ENCODE measurements at places on chromosomes 3 and 15.

GRCh38 chr3:129132097-129132866 is 10.7 kb upstream of the RAB43 start:
- no peak overlapping the region for H3K4me3 ChIP-seq
- peaks cover 57% of the 10 kb centered on the region for H3K36me3 ChIP-seq
- no peak overlapping the region for H3K27ac ChIP-seq
- DNase-seq = no peak
- H3K27me3 ChIP-seq = no peaks in the 10 kb centered on the region

- H3K4me1 ChIP-seq = no peaks in the 10 kb centered on the region
- no peak overlapping the region for H3K27ac ChIP-seq
- no peaks in the 10 kb centered on the region for H3K27me3 ChIP-seq
Observed at GRCh38 chr3:41265823-41266273, 66.5 kb downstream of the CTNNB1 start.

GRCh38 chr3:126511291-126511690 is 6.3 kb downstream of the UROC1 start:
- no peaks in the 10 kb centered on the region for H3K27me3 ChIP-seq

DNA sequence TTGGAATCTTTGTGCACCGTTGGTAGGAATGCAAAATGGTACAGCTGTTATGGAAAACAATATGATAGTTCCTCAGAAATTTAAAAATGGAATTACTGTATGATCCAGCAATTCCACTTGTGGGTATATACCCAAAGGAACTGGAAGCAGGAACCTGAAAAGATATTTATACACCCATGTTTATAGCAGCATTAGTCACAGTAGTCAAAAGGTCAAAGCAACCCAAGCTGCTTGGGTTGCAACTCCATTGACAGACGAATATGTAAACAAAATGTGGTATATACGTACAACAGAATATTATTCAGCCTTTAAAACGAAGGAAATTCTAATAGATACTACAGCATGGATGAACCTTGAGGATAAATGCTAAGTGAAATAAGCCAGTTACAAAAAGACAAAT is 35.0 kb upstream of the CAPN3 start:
- H3K4me1 ChIP-seq = no peaks in the 10 kb centered on the region
- DNase-seq = no peak
- no peak overlapping the region for H3K4me3 ChIP-seq
- H3K27ac ChIP-seq = no peak overlapping the region
- H3K36me3 ChIP-seq = peaks cover 15% of the 10 kb centered on the region
- H3K27me3 ChIP-seq = no peaks in the 10 kb centered on the region

DNA sequence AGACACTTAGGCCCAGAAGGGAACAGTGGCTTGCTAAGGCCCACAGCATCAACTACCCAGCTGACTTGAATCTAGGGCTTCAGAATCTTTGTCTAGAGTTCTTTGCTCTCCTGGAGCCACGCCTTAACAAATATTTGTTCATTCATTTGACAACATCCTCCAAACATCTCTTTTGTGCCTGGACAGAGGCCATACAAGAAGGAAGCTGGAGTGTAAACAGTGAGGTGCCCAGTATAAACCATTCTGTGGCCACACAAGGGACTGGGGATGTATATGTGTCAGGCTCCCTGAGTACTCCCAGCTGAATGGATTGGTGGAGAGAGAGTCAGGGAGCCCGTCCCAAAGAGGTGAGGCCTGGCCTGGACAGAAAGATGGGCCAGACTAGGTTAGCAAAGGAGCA is 3.4 kb downstream of the CIB2 start:
- H3K36me3 ChIP-seq = peaks cover 2% of the 10 kb centered on the region
- H3K4me1 ChIP-seq = peaks cover 17% of the 10 kb centered on the region
- no peak overlapping the region for H3K4me3 ChIP-seq

DNA sequence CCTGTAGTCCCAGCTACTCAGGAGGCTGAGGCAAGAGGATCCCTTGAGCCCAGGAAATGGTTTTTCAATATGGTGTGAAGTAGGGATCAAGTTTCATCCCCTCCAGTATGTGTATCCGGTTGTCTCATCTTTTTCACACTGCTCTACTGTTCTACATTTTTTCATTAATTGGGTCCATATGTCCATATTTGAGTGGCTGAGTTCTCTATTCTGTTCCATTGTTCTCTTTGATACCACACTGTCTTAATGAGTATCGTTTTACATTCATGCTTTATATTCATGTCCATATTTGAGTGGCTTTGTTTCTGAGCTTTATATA is 81.6 kb upstream of the LRRFIP2 start:
- no peaks in the 10 kb centered on the region for H3K27me3 ChIP-seq
- peaks cover 32% of the 10 kb centered on the region for H3K36me3 ChIP-seq
- H3K4me1 ChIP-seq = peaks cover 44% of the 10 kb centered on the region
- no peak overlapping the region for H3K4me3 ChIP-seq

GRCh38 chr3:79724206-79724605 is 43.6 kb downstream of the ROBO1 start:
- no peak for DNase-seq
- no peaks in the 10 kb centered on the region for H3K36me3 ChIP-seq
- no peaks in the 10 kb centered on the region for H3K27me3 ChIP-seq
- no peak overlapping the region for H3K4me3 ChIP-seq

DNA sequence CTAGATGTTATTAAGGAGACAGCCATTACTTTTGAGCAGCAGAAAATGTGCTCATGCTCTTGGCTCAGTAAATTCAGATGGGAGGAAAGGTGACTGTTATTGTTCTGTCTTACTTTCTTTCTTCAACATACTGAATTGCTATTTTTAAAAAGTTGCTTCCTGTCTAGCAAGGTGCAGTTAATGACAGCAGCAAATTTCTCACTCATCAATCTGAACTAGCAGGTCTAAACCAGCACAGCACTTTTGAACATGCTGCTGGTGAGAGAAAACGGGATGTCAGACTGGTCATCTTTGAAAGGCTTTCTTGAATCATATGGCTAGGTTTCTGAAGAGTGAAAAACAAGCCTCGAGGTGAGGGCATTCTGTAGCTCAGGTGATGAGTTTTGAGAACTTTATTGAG is 384.7 kb downstream of the MFSD1 start:
- H3K4me3 ChIP-seq = no peak overlapping the region
- H3K27ac ChIP-seq = no peak overlapping the region
- no peaks in the 10 kb centered on the region for H3K36me3 ChIP-seq
- H3K27me3 ChIP-seq = no peaks in the 10 kb centered on the region

- no peak overlapping the region for H3K27ac ChIP-seq
- H3K4me3 ChIP-seq = no peak overlapping the region
- no peak for DNase-seq
Observed at GRCh38 chr15:95300958-95301357, 1029.5 kb upstream of the NR2F2 start.

GRCh38 chr3:99644746-99645145 is 6.4 kb downstream of the COL8A1 start:
- no peak for DNase-seq
- no peak overlapping the region for H3K27ac ChIP-seq
- no peak overlapping the region for H3K4me3 ChIP-seq
- no peaks in the 10 kb centered on the region for H3K36me3 ChIP-seq

DNA sequence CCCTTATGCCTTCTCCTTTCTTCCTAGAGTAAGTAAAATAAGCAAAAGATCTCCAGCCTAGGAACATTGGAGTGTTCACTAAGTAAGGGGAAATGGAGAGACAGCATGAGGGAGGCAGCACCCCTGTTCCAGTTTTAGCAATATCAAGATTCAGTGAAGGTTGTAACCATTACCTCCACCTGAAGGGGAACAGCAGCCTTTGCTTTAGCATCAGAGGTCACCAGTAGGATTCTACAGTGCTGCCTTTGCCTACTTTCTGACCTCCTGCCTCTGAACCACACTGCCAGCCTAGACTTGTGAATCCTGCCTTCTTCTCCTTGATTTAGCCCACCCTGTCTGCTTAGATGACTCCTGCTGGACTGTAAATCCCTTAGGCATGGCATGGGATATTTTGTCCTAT is 104.7 kb downstream of the GAP43 start:
- no peak overlapping the region for H3K4me3 ChIP-seq
- no peak for DNase-seq
- peaks cover under 1% of the 10 kb centered on the region for H3K27me3 ChIP-seq
- H3K27ac ChIP-seq = no peak overlapping the region
- H3K36me3 ChIP-seq = peaks cover 2% of the 10 kb centered on the region
- no peaks in the 10 kb centered on the region for H3K4me1 ChIP-seq

- no peak overlapping the region for H3K27ac ChIP-seq
- DNase-seq = no peak
- no peaks in the 10 kb centered on the region for H3K27me3 ChIP-seq
Observed at GRCh38 chr3:27642796-27643195, 79.3 kb downstream of the EOMES start.

GRCh38 chr3:76024640-76025039 is 239.3 kb upstream of the ZNF717 start:
- no peak overlapping the region for H3K27ac ChIP-seq
- no peaks in the 10 kb centered on the region for H3K36me3 ChIP-seq
- H3K4me3 ChIP-seq = no peak overlapping the region
- no peaks in the 10 kb centered on the region for H3K27me3 ChIP-seq
- no peaks in the 10 kb centered on the region for H3K4me1 ChIP-seq
- DNase-seq = no peak

- no peak overlapping the region for H3K4me3 ChIP-seq
- H3K36me3 ChIP-seq = no peaks in the 10 kb centered on the region
- peaks cover 8% of the 10 kb centered on the region for H3K27me3 ChIP-seq
Observed at GRCh38 chr3:189772584-189772983, 141.4 kb downstream of the TP63 start.

DNA sequence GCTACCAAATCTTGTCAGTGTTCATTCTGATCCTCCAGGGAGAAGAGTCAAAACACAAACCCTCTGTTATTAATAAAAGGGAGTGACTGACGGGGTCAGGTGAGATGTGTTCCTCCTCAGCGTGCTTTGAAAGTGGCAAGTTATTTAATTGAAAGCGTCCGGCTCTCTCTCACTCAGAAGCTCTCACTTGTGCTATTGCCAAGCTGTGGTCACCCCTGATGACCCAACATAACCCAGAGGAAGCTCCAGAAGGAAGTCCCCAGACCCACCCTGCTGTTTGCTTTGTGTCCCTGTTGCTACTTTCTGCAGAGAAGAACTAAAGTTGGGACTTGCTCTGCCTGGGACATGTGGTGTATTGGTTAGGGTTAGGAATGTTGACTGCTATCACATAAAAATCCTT is 235.6 kb downstream of the EDEM1 start:
- H3K36me3 ChIP-seq = no peaks in the 10 kb centered on the region
- H3K4me3 ChIP-seq = no peak overlapping the region
- H3K27ac ChIP-seq = no peak overlapping the region
- DNase-seq = no peak
- no peaks in the 10 kb centered on the region for H3K4me1 ChIP-seq

- DNase-seq = no peak
- H3K27ac ChIP-seq = no peak overlapping the region
- no peaks in the 10 kb centered on the region for H3K4me1 ChIP-seq
- H3K27me3 ChIP-seq = no peaks in the 10 kb centered on the region
- no peak overlapping the region for H3K4me3 ChIP-seq
- no peaks in the 10 kb centered on the region for H3K36me3 ChIP-seq
Observed at GRCh38 chr3:117603097-117603496, 893.5 kb downstream of the TUSC7 start.

DNA sequence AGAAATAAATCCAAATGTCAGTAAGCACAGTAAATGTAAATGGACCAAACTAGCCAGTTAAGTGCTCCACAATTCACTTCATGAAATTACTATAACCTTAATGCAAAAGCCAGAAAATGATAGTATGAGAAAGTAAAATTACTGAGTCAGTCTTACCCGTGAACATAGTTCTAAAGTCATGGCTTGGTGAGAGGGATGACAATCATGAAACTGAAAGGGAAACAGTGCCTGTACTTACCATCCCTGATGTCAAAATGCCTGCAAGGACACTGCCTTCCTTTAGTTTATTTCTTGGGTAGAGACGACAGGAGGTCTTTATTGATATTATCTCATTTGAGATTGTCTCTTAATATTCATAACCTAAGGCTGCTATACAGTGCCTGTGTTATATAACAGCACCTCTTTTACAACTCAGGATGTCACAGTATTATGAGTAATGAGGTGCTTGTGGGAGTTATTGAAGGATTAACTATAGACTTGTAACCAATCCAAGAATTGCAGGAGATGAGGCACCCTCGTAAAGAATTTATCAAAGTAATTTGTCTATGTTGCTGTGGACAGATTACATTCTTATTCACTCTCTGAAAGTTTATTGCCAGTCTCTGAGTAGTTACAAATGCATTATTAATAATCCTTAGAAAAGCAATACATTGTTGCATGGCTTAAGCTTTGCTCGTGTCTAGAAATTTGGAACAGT is 142.9 kb upstream of the BFSP2 start:
- H3K4me1 ChIP-seq = no peaks in the 10 kb centered on the region
- no peaks in the 10 kb centered on the region for H3K36me3 ChIP-seq
- no peak overlapping the region for H3K27ac ChIP-seq
- no peaks in the 10 kb centered on the region for H3K27me3 ChIP-seq

GRCh38 chr3:170144437-170144843 is 37.1 kb downstream of the PHC3 start:
- peaks cover 23% of the 10 kb centered on the region for H3K4me1 ChIP-seq
- H3K27ac ChIP-seq = peak overlapping the region; percentile 35
- no peaks in the 10 kb centered on the region for H3K27me3 ChIP-seq
- no peak overlapping the region for H3K4me3 ChIP-seq

- DNase-seq = no peak
- H3K4me1 ChIP-seq = no peaks in the 10 kb centered on the region
- H3K36me3 ChIP-seq = peaks cover 3% of the 10 kb centered on the region
- H3K4me3 ChIP-seq = no peak overlapping the region
- no peaks in the 10 kb centered on the region for H3K27me3 ChIP-seq
Observed at GRCh38 chr3:143480344-143480743, 360.8 kb downstream of the CHST2 start.

DNA sequence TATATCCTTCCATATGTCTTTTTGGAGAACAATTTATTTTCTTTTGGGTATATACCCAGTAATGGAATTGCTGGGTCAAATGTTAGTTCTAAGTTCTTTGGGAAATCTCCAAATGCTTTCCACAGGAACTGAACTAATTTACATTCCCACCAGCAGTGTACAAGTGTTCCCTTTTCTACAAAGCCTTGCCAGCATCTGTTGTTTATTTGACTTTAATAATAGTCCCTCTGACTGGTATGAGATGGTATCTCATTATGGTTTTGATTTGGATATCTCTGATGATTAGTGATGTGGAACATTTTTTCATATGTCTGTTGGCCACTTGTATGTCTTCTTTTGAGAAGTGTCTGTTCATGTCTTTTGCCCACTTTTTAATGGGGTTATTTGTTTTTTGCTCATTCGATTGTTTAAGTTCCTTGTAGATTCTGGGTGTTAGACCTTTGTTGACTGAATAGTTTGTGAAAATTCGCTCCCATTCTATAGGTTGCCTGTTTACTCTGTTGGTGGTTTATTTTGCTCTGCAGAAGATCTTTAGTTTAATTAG is 48.4 kb downstream of the TMEM45A start:
- peaks cover 24% of the 10 kb centered on the region for H3K27me3 ChIP-seq
- DNase-seq = no peak
- H3K4me1 ChIP-seq = no peaks in the 10 kb centered on the region
- H3K4me3 ChIP-seq = no peak overlapping the region
- H3K27ac ChIP-seq = no peak overlapping the region

GRCh38 chr3:33438881-33439545 is 1.2 kb downstream of the UBP1 start:
- H3K36me3 ChIP-seq = peaks cover 18% of the 10 kb centered on the region
- no peaks in the 10 kb centered on the region for H3K27me3 ChIP-seq
- peak overlapping the region; percentile 99 for H3K4me3 ChIP-seq

DNA sequence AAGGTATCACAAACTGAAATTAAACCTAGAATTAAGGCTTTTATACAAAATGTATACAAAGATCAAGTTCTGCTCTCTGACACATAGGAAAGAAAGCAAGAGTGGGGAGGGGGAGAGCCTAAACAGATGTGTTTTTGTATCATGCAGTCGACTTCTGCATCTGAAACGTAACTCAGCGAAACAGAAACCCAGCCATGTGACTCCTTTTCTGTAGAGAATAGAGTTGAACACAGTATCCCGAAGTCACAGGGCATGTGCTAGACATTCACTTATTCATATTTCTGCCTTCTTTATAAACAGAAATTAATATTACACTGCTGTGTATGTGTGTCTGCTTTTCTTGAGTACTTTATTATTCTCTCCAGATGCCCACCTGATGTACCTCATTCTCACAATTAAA is 121.0 kb downstream of the PDZRN3 start:
- DNase-seq = no peak
- H3K4me1 ChIP-seq = no peaks in the 10 kb centered on the region
- peaks cover 13% of the 10 kb centered on the region for H3K27me3 ChIP-seq
